ENCODE measurements at places on chromosomes 5 and 9. TPM values are rescaled to one million over a fixed set of nuclear protein-coding genes. Genes with fewer than 3 reads are reported as not detected.

DNA sequence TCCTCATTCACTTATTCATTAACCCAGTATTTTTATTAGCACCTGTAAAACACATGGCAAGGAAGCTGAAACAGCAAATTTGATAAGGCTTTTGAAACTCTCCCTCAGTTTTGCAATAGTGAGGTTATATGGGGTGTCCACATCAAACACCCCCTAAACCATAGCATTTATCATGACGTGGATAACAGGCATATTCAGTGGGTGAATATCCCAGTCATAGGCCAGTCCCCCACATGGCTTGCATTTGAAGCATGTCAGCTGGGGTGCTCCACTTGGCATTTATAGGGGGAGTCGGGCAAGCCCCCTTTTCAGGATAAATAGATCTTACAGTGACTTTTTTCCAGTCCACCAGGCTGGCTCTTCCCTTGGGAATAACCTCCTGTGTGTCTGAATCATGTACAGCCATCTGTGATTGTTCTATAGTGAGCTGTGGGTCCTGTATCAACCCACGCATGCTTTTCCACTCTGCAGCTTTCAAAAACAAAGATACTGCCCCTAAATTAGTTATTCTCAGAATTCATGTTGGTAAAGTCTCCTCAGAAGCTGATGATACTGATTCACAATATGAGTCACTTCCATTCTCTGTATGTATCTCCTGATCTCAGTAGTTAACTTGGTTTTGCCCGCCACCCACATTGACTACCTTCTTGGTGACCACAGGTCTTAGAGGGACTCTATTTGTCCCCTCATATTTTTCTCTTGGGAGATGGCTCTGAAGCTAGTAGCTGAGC, 84.4 kb upstream of the SPIN1 start:
- H3K27ac ChIP-seq: peak overlapping the region; percentile 96
- peak overlapping the region; percentile 54 for H3K4me3 ChIP-seq
- H3K4me1 ChIP-seq: peaks cover 42% of the 10 kb centered on the region
- peaks cover 1% of the 10 kb centered on the region for H3K36me3 ChIP-seq
- peaks cover 1% of the 10 kb centered on the region for H3K27me3 ChIP-seq

GRCh38 chr5:173618927-173619519, 2.6 kb upstream of the BOD1 start:
- H3K4me1 ChIP-seq: peaks cover 23% of the 10 kb centered on the region
- no peak overlapping the region for H3K4me3 ChIP-seq
- DNase-seq: peak; percentile 28
- H3K27ac ChIP-seq: no peak overlapping the region
- no peaks in the 10 kb centered on the region for H3K27me3 ChIP-seq

DNA sequence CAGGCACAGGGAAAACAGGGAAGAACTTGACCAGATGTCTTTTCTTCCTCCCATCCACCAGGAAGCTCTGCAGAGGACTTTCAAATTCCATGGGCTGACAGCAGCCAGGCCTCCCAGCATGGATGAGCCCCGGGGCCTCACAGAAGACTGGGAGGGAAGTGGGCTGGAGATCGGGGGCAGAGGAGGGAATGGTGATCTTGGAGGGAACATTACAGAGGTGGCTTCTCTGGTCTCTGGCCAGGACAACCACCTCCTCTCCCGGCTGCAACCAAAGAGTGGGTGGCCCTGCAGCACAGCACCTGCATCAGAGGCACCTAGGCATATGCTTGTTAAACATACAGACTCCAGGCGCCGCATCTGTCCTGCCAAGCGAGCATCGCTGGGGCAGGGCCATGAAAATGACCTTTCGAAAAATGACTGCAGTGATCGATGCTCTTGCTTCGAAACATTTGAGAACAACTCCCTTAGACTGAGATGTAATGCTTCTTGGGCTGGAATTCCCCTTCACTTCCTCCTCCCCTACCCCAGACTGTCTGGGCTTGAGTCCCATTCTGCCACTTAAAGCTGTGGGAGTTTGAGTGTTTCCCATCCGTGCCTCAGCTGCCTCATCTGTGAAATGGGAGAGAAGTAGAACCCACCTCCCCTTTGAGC, 68.7 kb upstream of the UNC5A start:
- peaks cover 10% of the 10 kb centered on the region for H3K4me1 ChIP-seq
- H3K4me3 ChIP-seq: no peak overlapping the region
- no peak for DNase-seq
- peaks cover 93% of the 10 kb centered on the region for H3K27me3 ChIP-seq
- H3K36me3 ChIP-seq: no peaks in the 10 kb centered on the region

GRCh38 chr5:137833463-137833862, 34.2 kb upstream of the MYOT start:
- H3K4me1 ChIP-seq: no peaks in the 10 kb centered on the region
- no peak overlapping the region for H3K27ac ChIP-seq
- DNase-seq: no peak
- H3K4me3 ChIP-seq: no peak overlapping the region
- no peaks in the 10 kb centered on the region for H3K36me3 ChIP-seq

DNA sequence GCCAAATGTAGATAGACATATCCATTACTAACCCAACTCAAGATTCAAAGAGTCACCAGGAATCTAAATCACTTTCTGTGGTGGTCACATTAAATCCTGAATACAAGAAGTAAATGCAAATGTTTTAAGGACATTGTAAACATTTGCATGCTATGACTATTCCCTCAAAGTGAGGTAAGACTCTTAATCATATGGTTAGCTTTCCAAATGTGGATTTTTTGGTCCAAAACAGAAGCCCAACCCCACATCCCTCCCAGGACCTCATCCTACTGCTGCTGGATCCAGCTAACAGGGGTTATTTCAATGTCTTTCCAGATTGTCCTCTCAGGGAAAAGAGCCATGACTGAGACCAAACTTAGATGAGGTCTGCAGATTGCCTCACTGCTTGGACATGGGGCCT, 228.1 kb upstream of the PANK3 start:
- DNase-seq: no peak
- no peak overlapping the region for H3K27ac ChIP-seq
- H3K4me3 ChIP-seq: no peak overlapping the region

- peak overlapping the region; percentile 58 for H3K4me3 ChIP-seq
- peak; percentile 39 for DNase-seq
- H3K4me1 ChIP-seq: peaks cover 48% of the 10 kb centered on the region
- no peaks in the 10 kb centered on the region for H3K27me3 ChIP-seq
Measured at GRCh38 chr5:75023368-75024159, 28.8 kb downstream of the GCNT4 start.

- H3K27me3 ChIP-seq: peaks cover 4% of the 10 kb centered on the region
- no peak overlapping the region for H3K4me3 ChIP-seq
- DNase-seq: no peak
- H3K36me3 ChIP-seq: no peaks in the 10 kb centered on the region
- H3K27ac ChIP-seq: no peak overlapping the region
- no peaks in the 10 kb centered on the region for H3K4me1 ChIP-seq
Measured at GRCh38 chr9:18905028-18905882, 127.8 kb downstream of the SAXO1 start.

DNA sequence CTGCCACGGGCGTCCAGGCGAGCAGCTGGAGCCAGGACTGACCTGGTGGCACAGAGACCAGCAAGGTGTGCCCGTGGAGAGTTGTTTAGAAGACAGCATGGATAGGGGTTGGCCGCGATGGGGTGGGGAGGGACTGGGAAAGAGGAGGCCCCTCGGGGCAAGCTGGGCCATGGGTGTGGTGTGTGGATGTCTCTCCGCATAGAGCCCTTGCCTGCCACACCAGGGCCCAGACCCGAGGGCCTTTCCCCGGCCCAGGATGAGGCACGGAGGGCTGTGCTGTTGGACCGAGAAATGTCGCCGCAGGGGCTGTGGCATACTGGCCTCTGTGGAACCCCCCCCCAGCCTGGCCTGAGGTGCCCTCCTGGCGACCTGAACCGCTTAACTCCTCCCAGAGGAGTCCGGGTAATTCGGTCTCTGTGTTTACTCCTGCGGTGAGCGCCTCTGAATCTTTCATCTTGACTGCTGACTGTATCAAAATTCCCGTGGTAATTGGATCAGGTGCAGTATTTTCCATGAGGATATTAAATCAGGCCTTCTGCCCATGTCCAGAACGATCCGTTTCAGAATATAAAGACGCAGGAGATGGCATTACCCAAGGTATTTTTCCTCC, 22.5 kb upstream of the LAMC3 start:
- H3K36me3 ChIP-seq: no peaks in the 10 kb centered on the region
- H3K27me3 ChIP-seq: no peaks in the 10 kb centered on the region
- H3K4me3 ChIP-seq: no peak overlapping the region
- H3K4me1 ChIP-seq: no peaks in the 10 kb centered on the region
- no peak for DNase-seq
- H3K27ac ChIP-seq: no peak overlapping the region

DNA sequence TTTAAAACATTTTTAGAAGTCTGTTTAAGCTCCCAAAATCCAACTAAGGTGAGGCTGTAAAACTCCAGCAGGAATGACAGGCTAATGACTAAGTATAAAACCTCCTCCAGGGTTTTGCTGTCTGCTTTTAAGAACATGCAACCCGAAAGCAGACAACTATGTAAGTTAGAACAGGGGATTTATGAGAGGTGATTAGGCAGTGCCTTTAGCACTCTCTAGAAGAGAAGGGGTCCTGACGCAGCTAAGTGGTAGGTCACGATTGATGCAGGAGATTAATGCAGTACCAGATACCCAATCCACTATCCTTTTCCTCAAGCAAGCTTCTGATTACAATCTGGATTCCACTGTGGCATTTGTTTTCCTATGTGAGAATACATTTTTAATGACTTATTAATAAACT, 25.9 kb downstream of the HOMER1 start:
- H3K27me3 ChIP-seq: no peaks in the 10 kb centered on the region
- peaks cover 5% of the 10 kb centered on the region for H3K36me3 ChIP-seq
- no peak overlapping the region for H3K27ac ChIP-seq
- DNase-seq: no peak

GRCh38 chr5:114924769-114925168, 244.9 kb downstream of the TRIM36 start:
- H3K4me1 ChIP-seq: no peaks in the 10 kb centered on the region
- no peak overlapping the region for H3K27ac ChIP-seq
- no peak for DNase-seq
- H3K27me3 ChIP-seq: no peaks in the 10 kb centered on the region

DNA sequence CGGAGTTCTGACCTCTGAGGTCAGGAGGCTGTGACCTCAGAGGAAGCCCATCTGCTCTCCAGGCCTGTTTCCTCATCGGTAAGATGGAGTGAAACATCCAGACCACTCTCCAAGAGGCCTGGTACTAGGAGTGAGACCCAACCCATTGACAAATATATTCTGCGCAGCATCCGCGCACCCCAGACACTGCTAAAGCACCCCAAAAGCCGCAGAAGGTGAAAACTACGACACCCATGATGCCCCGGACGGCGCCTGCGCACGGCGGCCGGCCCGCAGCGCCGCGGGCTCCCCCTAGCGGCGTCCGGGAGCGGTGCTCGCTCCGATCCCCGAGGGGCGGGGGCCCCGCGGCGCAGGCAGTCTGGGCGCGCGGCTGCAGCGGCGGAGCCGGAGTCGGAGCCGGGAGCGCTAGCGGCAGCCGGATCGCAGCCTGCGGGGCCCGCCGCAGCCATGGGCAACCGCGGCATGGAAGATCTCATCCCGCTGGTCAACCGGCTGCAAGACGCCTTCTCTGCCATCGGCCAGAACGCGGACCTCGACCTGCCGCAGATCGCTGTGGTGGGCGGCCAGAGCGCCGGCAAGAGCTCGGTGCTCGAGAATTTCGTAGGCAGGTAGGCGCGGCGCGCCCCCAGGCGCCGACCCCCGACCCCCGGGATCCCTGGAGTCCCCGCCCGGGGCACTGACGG, at the start of gene DNM1:
Gene DNM1 (plus strand): TSS at position 356 of the 683 bp plus-strand sequence. CDS start 92 bp downstream, at position 448.
- peaks cover 16% of the 10 kb centered on the region for H3K4me1 ChIP-seq
- peak within 1 kb of the TSS; percentile 57 for H3K4me3 ChIP-seq
- peak; percentile 85 for DNase-seq
- no peaks in the 10 kb centered on the region for H3K36me3 ChIP-seq
- peak within 1 kb of the TSS; percentile 70 for H3K27ac ChIP-seq
- H3K27me3 ChIP-seq: peaks cover 21% of the 10 kb centered on the region

DNA sequence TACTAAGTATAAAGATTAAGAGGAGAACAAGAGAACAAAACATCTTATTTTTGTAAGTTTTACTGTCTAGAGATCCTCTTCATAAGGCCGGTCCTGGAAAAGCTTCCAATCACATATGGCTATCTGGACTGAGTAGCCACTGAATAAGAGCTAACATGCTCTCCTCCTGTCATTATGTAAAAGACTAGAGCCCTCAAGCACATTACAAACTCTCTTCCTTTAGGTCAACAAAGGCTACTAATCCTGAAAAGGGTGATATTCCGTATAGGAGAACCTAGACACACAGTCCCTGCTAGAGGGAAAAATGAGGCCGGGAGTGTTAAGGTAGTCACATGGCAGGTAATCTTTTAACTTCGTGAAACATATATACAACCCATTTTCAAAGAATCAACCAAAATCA, 665.6 kb downstream of the EFNA5 start:
- no peaks in the 10 kb centered on the region for H3K27me3 ChIP-seq
- no peaks in the 10 kb centered on the region for H3K36me3 ChIP-seq
- no peaks in the 10 kb centered on the region for H3K4me1 ChIP-seq
- H3K4me3 ChIP-seq: no peak overlapping the region
- DNase-seq: no peak
- H3K27ac ChIP-seq: no peak overlapping the region

GRCh38 chr5:56094579-56095361, 100.0 kb upstream of the IL6ST start:
- peaks cover 4% of the 10 kb centered on the region for H3K36me3 ChIP-seq
- H3K4me3 ChIP-seq: no peak overlapping the region
- H3K27ac ChIP-seq: peak overlapping the region; percentile 78
- DNase-seq: peak; percentile 64
- H3K4me1 ChIP-seq: peaks cover 72% of the 10 kb centered on the region

DNA sequence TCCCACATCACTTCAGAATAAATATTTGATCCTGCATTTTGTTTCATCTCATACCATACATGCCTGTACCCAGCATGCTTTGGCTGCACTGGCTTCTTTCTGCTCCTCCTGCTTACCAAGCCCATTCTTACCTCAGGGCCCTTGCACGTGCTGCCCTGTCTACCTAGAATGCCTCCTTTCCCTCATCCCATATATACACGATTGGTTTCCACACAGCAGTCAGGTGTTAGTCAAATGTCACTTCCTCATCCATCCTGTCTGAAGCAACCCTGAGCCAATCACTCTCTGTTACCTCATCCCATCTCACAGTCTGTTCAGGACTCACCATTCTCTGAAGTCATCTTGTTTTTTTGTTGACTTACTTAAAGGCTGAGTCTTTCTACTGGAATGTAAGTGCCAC, 30.3 kb downstream of the CAST start:
- no peak for DNase-seq
- H3K27me3 ChIP-seq: no peaks in the 10 kb centered on the region
- H3K27ac ChIP-seq: no peak overlapping the region
- peaks cover 4% of the 10 kb centered on the region for H3K4me1 ChIP-seq
- no peak overlapping the region for H3K4me3 ChIP-seq
- no peaks in the 10 kb centered on the region for H3K36me3 ChIP-seq

GRCh38 chr5:16780325-16780724, 155.8 kb downstream of the MYO10 start:
- peaks cover 10% of the 10 kb centered on the region for H3K4me1 ChIP-seq
- DNase-seq: no peak
- H3K36me3 ChIP-seq: no peaks in the 10 kb centered on the region
- H3K27ac ChIP-seq: no peak overlapping the region

FRMD3 gene
- total RNA-seq: 0.52 TPM

PCDHB9 gene
- not detected for total RNA-seq

LIFR gene
- total RNA-seq: not detected

UBE2QL1 gene
- not detected for total RNA-seq

BTNL3 gene
- total RNA-seq: not detected

SLC6A7 gene
- not detected for total RNA-seq
